ENCODE measurements at places on chromosomes 2 and 18.
A peak's percentile ranks its signal among the peaks of the same experiment; 100 is the strongest.

- DNase-seq, result peak; percentile 55
Measured at GRCh38 chr2:85585781-85586105, 1.5 kb downstream of the VAMP5 start.

GRCh38 chr2:187206071-187206470, 242.0 kb downstream of the CALCRL start:
- no peak for DNase-seq

DNA sequence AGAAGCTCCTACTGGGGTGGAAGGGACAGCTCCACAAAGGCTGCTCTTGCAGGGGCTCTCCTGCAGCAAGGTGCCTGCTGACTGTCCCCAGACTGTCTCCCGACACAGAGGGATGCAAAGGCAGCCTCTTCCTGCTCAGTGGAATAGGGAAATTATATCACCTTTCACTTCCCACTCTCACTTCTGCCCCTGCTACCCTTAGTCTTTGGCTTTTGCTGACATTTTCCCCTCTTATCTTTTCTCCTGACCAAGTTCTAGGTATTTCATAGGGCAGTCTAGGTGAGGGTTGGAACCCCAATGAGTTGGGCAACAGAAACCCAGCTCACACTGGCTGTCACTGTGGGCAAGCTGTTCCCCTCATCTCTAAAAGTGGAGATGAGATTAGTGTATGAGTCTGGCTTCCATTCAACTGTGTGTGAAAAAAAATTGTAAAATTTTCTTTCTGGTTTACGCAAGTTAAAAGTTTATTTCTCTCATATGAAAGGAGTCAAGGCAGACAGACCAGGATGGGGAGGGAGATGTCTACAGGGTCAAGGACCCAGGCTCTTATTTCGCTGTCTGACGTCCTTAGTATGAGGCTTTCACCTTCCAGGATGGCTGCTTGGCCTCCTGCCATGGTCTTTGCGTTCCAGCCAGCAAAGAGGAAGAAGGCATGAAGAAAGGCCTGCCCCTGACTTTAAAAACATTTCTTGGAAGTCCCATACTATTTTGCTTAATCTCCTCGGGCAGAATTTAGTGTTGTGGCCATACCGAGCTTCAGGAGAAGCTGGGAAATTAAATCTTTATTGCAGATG, 7.5 kb upstream of the MOCOS start:
- DNase-seq, result peak; percentile 90

DNA sequence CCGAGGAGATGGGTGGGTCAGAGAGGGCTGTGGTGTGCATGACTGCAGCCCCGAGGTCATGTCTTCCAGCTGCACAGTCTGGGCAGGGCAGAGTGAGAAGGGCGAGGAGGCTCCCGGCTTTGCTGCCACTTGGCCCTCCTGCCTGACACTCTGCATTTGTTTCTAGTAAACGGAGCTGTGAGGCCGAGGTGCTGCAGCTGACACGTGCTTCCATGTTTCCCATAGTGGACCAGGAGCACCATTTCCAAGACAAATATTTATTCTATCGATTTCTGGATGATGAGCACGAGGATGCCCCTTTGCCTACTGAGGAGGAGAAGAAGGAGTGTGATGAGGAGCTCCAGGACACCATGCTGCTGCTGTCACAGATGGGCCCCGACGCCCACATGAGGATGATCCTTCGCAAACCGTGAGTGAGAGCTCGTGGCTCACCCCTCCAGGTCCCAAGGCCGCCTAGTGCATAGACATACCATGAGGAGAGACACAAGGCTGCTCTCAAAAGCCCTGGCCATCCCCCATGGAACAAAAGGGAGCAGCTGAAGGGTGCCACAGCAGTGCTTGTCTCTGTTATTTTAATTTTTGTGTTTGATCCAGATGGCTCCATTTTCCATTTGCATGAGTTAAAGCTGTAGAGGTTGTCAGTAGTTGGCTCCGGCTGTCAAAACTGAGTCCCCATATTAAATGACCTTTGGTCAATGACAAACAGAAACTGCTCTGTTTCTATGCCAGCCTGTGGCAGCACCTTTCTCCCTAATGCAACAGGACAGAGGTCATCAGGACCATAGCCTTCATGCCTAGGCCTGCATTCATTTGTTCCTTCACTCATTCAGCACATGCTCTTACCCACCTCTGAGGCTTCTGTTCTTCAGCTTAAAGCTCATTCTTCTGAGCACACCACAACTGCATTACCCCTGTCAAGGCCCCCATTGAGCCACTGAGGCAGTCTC, 108.3 kb upstream of the MAP3K20 start:
- no peak for DNase-seq

- no peak for DNase-seq
Measured at GRCh38 chr18:12046751-12047335, 46.8 kb upstream of the ANKRD62 start.

- DNase-seq, result peak; percentile 62
Measured at GRCh38 chr18:34993289-34993688, 47.9 kb upstream of the MAPRE2 start.

DNA sequence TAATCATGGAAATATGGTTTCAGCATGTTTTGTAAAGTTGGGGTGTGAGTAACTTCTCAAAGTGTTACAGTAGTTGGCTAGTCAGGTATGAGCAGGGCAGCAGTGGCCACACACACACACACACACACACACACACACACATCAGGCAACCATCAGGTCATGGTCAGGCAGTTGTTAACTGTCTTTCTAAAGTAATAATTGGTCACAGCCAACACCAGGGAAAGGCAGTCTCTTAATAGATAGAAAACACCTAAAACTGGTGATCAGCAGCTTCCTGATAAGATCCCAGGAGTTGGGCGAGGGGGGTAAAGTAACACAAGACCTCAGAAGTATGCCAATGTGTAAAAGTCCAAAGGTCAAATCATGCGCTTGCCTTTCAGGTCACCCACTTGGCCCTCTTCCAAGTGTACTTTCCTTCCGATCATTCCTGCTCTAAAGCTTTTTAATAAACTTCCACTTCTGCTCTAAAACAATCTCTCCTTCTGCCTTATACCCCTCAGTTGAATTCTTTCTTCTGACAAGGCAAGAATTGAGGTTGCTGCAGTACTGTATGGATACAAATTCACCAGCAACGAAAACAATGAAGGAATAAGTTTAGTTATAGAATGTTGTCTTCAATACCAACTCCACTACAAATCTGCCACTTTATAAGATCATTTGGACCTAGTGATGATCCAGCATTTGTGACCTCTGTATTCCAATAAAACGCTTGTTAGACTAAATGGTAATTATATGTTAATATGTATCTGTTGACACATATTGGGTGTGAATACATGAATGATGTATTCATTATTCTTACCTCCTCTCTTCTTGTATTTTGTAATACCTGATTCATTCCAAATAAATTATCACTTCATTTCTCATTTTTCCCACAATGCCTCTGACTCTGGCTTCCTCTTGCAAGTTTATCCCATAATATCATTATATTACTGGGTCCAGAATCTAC, 254.3 kb downstream of the METTL4 start:
- no peak for DNase-seq

GRCh38 chr2:221153226-221153625, 418.9 kb downstream of the EPHA4 start:
- DNase-seq, result no peak

GRCh38 chr2:233833345-233833744, 21.0 kb downstream of the HJURP start:
- DNase-seq, result no peak

Measured in OCI-M1 (cell line).